ENCODE measurements at places on chromosomes 1 and 21.

DNA sequence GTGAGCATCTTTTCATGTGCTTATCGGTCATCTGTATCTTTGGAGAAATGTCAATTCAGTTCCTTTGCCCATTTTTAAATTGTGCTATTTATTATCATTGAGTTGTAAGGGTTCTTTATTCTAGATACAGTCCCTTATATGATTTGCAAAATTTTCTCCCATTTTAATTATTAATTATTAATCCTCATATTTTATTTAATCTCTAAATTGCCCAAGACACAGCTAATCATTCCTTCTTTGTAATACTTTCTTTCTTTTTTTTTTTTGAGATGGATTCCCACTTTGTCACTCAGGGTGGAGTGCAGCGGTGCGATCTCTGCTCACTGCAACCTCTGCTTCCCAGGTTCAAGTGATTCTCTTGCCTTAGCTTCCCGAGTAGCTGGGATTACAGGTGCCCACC lies 13.1 kb upstream of the TENT5B start:
- DNase-seq = no peak

- no peak for DNase-seq
Observed at GRCh38 chr1:14443164-14443787, 155.2 kb upstream of the KAZN start.

DNA sequence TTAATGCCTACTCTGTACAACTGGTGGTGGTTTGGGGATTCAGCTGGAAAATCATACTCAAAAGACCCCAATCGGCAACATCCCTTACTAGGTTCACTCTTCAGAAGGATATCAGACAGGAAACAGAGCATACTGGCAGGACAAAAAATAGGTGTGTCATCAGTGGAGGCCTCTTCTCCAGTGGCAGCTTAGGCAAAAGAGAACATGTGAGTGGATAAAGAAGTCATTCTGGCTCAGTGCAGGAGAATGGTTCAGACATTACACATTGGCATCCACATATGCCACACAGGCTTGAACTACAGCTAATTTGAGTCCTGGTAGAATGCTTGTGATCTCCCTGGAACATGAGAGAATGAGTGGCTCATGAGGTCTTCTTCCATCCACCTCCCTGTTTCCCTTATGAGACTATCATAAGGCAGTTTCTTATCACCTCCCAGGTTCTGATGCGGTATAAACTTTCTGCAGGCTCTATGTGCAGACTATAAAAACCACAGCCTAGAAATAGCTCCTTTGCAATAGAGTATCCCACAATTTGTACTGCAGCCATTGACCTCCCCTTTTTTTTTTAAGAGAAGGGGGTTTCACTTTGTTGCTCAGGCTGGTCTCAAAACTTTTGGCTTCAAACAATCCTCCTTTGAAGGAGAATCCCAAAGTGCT lies 24.7 kb downstream of the VAMP4 start:
- no peak for DNase-seq

DNA sequence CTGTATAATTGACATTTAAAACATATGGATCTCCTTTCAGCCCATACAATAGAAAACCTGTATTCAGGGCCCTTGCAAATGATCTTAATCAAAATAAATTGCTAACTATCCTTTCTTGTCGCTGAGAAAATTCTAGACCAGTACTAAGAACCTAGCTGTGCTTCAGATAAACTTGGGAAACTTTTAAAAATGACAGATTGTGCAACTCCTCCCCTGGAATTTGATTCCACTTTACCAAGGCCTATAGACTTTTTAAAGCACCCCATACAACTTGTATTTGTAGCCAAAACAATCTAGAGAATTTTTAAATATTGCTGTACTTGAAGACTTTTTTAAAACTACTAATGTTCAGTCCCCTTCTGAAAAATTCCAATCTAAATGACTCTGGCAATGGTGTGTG lies 51.6 kb downstream of the ZNF644 start:
- DNase-seq = no peak

DNA sequence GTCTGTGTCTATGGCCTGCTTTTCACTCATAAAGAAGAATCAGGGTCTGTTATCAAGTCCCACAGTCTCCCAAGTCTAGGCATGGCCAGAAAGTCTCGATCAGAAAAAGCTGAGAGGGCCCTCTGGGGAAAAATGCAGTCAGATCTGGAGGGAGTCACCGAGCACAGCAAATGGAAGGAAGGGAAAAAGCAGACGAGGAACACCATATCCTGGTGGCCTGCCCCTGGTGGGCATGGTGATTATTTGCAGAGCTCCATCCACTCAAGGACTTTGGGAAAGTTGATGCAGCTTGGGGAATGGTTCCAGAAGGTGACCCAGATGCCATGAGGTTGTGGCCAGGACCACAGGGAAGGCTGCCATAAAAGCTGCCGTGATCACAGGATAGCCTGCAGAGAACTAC lies 189.1 kb downstream of the CLIC6 start:
- no peak for DNase-seq

DNA sequence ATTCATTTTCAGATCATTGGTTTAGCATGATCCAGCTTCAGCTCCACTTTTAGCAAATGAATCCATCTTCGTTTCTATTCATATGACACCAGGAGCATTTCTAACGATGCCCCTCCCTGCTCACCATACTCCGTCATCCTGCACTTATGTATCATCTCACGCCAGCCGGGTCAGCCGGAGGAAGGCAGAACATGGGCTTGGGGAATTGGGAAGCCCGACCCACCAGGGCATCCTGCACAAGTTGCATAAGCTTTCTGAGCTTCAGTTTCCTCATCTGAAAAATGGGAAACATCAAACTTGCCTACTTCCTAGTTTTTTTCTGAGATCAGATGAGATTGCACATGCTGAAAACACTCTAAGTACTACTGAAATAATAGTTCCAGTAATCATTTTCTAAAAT lies 194.7 kb downstream of the AK5 start:
- no peak for DNase-seq

- DNase-seq = no peak
Observed at GRCh38 chr1:180198196-180198595, 31.9 kb upstream of the LHX4 start.

DNA sequence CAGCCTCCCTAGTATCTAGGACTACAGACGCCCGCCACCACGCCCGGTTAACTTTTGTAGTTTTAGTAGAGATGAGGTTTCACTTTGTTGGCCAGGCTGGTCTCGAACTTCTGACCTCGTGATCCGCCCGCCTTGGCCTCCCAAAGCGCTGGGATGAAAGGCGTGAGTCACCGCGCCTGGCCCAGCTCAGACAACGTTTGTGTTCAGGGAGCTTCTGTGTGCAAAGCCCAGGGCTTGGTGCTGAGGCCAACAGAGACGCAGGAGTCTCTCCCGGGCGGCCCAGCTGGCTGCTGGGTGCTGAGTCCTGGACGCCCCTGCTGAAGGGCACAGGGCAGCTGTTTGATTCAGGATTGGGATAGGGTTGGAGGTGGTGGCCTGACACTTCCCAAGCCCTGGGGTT lies 3.0 kb downstream of the PRKCZ start:
- DNase-seq = no peak

GRCh38 chr1:100308777-100309176 lies 42.8 kb downstream of the RTCA start:
- DNase-seq = no peak

GRCh38 chr1:53986458-53986857 lies 31.5 kb downstream of the LDLRAD1 start:
- DNase-seq = no peak

DNA sequence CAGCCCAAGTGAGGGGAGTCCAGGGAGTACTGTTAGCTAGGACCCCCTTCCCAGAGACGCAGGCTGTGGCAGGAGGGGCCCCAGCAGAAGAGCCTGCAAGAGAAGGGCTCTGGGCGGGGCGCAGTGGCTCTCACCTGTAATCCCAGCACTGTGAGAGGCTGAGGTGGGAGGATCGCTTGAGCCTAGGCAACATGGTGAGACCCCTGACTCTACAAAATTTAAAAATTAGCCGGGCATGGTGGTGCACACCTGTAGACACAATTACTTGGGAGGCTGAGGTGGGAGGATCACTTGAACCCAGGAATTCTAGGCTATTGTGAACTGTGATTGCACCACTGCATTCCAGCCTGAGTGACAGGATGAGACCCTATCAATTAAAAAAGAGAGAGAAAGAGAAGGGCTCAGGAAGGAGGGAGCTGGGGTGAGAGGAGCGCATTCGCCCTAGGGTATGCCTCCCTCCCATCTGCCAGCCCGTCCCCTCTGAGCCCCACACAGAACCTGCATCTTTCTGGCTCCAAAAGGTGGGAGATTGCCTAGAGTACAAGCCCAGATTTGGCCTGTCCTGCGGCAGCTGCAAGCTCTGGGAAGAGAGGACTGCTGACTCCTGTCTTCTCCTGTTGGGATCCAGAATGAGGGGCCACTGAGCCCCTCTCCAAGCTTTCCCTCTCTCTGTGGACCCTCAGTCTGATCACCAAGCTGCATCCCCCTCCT lies 3.6 kb downstream of the KCNQ4 start:
- DNase-seq = no peak

- no peak for DNase-seq
Observed at GRCh38 chr1:61091455-61091854, 9.1 kb downstream of the NFIA start.

GRCh38 chr1:12506281-12507280 lies 111.4 kb downstream of the DHRS3 start:
- no peak for DNase-seq

GRCh38 chr1:58456470-58456869 lies 90.1 kb downstream of the OMA1 start:
- no peak for DNase-seq

DNA sequence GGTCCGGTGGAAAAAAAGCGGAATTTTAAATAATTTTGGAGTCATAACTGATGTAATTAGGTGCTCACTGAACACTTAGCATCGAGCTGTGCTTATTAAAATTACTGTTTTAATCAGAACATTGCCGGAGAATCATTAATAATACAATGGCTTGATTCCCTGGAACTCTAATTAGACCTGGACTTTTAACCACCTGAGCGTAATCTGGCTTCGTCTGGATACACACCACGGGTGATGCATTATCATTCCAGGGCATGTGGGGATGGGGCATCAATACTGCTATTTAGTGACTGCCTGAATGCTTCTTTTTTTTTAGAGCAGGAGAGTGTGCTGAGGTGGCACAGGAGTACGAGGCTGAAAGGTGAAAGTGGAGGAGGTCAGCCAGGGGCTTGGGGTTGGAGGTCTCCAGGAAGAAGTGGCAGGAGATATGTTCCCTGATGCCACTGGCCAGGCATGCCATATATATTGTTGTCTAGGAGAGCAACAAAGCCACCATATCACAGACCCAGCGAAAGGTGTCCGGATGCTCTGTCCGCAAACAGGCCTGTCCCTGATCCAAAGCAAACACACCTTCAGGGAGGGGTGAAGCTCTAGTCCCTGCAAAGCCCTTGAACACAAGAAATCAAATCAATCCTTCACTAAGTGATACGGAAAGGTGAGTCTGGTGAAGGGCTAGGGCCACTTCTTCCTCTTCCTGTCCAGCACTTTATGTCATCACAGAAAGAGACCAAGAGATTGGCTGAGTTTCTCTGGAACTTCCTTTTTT lies 125.2 kb downstream of the PLXNA2 start:
- no peak for DNase-seq

DNA sequence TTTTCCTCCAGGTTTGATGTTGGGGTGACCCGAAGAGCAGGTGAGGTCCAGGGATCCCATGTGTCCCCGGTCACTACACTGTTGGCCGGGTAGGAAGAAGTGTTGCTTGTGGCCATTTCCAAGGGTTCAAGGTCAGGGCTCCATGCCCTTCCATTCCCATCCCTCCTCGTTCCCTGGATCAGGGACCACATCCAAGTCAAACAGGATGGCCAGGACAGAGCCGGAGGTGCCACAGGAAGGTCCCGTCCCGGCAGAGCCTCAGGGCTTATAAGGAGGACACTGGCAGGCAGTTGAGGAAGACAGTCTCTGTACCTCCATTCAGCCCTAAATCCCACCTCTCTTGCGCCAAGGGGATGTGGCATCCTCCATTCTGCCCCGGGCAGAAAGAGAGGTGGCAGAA lies 22.0 kb upstream of the FAM131C start:
- no peak for DNase-seq

DNA sequence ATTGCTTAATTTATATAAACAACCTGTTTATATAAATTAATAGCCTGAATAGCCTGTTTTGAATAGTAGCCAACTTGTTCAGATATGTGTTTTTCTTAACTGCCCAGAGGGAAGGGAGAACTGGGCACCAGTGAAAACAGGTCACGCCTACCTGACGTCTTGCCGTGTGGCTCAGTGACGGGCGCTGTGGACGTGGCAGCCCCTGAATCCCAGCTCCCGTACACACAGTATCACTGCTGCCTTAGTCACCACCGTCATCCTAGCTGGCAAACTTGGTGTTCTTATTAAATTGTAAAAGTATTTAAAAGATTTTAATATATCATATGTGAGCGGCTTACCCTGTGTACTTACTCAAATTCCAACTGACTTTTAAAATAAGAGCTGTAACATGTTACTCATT lies 35.4 kb upstream of the TRAPPC10 start:
- no peak for DNase-seq

- DNase-seq = no peak
Observed at GRCh38 chr1:2383576-2383975, 7.8 kb downstream of the MORN1 start.

DNA sequence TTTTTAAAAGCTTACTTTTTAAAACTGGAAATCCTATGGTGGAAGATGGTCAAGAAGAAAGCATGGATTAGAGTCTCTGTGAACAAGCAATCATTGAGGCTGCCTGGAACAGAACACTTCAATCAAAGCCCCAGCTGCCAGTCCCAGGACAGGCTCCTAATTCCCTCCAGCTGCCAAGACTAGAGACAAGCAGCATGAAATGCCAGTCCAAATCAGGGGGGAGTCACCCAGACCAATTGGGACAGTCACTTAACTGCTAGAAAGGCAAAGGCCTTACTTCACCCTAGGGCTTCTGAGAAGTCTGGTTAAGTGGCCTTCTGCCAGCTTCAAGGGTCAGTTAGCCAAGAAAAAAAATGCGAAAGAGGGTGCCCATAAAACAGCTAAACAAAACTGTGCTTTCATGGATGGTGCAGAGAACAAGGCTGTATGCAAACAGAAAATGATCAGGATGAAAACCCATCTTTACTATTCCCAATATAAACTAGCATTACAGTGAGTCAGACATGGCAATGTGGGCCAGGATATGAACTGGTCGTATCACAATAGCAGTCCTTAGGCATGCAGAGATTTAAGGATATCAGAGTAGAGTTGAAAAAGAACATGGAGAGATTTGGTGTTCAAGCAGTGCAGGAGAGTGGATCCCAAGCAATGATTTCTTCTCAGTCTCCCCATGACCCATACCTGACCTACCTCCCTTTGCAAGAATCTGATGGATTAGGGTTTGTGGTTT lies 31.0 kb upstream of the MAN1A2 start:
- no peak for DNase-seq

GRCh38 chr1:43527111-43527878 lies 3.4 kb upstream of the PTPRF start:
- no peak for DNase-seq

DNA sequence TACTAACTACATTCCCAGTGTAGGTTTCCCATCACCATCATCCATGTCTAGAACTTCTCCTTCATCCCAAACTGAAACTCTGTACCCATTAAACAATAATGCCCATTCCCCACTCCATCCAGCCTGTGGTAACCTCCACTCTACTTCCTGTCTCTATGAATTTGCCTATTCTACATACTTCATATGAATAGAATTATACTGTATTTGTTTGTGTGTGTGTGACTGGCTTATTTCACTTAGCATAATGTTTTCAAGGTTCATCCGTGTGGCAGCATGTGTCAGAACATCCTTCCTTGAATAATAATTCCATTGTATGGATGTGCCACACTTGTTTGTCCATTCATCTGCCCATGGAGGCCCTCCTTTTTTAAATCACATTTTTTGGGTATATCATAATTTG lies 35.7 kb downstream of the ATP2B4 start:
- DNase-seq = no peak

- no peak for DNase-seq
Observed at GRCh38 chr1:229879746-229880145, 187.3 kb upstream of the GALNT2 start.

Measured in anterior cingulate cortex (tissue), 58 donors.